ENCODE measurements at places on chromosomes 1 and 21.

DNA sequence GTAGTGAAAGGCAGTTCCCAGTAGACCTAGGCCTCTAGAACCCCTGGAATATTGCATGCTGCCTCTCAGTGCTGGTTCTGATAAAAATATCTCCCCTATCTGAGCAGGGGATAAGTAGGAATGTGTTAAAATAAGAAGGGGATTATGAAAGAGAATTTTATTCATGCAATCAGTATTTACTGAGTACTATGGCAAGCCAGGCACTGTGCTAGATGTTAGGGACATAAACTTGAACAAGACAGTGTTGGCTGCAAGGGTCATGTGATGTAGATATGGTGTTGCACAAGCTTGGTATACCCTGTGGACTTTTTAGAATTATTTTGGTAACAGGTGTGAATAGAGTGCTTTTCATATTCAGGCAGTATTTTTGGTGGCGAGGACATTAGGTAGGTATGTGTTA, 23.6 kb downstream of the NOS1AP start:
- no peak for DNase-seq

- no peak for DNase-seq
These were observed 2.2 kb downstream of the PADI4 start for GRCh38 chr1:17310068-17310640.

GRCh38 chr1:206512851-206513180, 5.5 kb downstream of the RASSF5 start:
- no peak for DNase-seq

DNA sequence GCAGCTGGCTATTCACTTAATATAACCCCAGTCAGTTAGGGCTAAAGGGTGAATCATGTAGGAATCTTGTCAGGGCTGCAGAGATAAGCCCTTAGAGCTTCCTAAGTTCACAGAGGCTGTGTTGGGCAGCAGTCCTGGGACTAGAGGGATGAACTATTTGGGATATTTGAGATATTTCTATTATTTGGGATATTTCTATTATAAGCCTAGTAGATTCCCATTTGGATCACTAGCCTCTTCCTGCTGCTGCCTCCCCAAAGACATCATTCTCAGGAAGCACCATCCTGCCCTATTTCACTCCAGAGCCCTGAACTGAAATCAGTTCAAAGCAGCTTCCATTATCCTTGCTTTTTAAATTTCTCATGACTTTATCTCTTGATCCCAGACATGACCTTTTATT, 501.3 kb downstream of the NUF2 start:
- no peak for DNase-seq

DNA sequence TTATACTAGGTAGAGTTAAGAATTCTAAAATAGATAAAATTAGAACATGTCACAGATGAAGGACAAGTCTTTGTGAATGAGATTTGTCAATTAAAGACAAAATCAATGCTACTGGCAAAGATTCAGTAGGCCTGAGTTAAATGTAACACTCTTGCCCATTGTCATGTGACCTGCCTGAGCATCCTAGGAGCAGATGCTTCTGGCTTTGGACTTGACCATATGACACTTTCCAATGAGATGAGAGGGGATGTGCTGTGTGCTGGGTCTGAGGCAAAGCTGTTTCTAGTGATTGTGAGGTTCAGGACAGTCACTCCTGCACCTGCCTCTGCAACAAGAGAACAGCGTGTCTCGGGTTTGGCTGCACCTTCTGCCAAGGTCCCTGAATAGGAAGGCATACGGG, 144.9 kb downstream of the HIVEP3 start:
- DNase-seq, result no peak

DNA sequence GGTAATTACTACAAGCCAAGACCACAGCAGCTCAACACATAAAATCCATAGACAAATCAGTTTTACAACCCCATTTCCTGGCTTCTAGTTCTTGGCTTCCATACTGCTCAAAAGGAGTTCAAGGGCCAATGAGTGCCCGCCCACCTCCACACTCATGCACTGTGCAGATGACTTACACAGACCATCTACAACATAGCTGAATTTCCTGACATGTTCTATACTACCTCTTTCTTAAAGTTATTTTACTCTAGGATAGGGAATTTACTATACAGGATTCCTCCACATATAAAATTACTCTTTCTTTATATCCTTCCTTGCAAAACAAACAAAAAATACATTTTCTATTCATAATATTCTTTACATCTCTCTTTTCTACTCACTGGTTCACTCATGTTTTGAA, 14.6 kb downstream of the BACE2 start:
- DNase-seq, result no peak

- no peak for DNase-seq
These were observed 170.3 kb upstream of the TMEM51 start for GRCh38 chr1:14983277-14983676.

GRCh38 chr1:202540014-202540413, 170.2 kb downstream of the SYT2 start:
- DNase-seq, result no peak

DNA sequence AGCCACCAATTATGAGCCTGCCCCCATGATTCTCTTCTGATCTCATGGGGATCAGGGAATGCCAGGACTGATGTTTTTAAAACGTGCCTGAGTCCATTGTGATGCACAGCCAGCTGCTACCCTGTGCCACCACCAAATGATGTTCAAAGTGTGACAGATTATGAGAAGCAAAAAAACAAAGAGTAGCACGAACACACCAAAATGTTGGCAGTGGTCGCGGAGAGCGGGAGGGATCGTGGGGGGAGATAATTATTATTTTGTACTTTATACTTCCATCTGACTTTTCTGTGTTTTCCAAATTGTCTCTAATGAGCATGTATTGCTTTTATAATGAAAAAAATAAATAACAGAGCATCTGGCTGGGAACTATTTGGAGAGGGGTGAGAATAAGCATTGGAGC, 50.5 kb downstream of the EPHB2 start:
- DNase-seq, result no peak

DNA sequence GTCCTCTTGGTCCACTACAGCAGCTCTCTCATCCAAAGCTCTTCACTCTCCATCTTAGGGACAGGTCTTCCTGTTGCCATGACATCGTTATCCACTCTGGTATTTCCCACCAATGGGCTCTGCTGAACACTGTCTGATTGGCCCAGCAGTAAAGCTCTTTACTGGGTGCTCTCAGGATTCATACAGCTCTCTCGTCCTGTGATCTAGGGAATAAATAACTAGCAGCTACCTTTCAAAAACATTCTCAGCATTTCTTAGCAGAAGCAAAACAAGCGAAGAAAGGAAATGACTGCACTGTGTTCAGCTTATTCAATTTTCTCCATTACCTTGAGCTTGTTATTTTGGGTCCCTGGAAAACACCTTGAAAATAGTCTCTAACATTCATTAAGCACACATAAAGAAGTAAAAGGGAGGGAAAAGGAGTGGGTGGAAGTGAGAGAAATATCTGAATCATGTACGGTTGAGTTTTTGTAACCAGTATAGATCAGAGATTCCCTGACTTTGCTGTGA, 163.4 kb upstream of the SGIP1 start:
- DNase-seq, result no peak
